Cerebellar nuclear complex (tissue), 1 donor: ENCODE measurements at places on chromosomes 5 and 9.
A peak's percentile ranks its signal among the peaks of the same experiment; 100 is the strongest.

- DNase-seq = no peak
Observed at GRCh38 chr9:116928289-116928688, 241.2 kb downstream of the TRIM32 start.

GRCh38 chr5:9930156-9930555, 300.0 kb upstream of the TAS2R1 start:
- DNase-seq = no peak

GRCh38 chr9:127755061-127756060, 20.3 kb upstream of the TOR2A start:
- no peak for DNase-seq

DNA sequence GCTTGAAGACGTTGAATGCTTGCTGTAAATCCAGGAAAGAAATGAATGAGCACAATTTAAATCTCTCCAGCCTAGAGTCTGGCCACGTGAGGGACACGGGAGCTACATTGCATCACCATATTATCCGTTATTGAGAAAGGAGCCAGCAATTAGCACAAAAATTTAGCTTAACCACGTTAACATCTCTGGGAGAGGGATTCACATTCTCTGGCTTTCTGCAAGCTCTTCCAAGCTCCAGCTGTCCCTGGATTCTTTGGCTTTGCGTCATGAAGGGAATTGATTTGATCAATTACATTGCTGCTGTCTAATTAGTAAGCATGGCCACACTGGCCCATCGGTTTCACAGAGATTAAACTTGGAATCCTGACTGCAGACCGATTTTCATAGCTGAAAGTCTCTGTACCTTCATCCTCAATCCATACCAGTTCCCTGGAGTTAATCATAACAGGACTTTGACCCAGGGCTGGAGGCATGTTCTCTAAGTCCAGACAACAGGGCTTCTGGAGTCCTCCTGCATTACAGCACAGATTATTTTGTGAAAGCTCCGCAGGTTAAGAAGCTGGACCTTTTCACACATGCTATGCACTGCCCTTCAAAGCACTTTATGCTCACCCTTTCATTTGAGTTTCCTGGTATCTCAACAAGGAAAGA, 31.6 kb downstream of the ADRA1B start:
- no peak for DNase-seq

DNA sequence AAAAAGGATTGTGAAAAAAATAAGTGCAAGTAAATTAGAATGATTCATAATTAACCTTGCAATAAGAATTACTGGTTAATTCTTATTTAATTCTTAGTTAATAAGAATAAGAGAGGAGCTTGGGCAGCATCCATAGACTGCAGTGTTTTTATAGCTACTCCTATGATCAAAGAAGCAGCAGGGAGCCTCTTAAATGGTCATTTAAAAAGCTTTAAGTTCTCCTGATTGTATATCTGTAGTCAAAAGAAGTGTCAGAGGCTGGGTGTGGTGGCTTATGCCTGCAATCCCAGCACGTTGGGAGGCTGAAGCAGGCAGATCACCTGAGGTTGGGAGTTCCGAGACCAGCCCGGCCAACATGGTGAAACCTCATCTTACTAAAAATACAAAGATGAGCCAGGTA, 14.4 kb downstream of the ACER2 start:
- no peak for DNase-seq

DNA sequence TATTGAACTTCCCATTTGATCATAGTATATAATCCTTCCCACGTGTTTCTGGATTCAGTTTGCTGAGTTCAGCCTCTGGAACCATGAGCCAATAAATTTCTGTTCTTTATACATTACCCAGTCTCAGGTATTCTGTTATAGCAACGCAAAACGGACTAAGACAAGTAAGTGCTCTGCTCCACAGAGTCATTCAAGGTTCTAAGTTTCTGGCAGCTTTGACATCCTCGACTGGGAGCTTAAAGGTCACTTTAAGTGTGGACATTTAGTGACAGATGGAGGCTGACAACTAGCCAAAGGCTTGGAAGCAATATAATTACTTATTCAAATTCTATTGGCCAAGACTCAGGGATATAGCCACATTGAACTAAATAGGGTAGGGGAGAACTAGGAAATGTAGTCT, 177.7 kb upstream of the RASEF start:
- DNase-seq = no peak

- DNase-seq = no peak
Observed at GRCh38 chr9:14783358-14783757, 60.8 kb upstream of the CER1 start.

DNA sequence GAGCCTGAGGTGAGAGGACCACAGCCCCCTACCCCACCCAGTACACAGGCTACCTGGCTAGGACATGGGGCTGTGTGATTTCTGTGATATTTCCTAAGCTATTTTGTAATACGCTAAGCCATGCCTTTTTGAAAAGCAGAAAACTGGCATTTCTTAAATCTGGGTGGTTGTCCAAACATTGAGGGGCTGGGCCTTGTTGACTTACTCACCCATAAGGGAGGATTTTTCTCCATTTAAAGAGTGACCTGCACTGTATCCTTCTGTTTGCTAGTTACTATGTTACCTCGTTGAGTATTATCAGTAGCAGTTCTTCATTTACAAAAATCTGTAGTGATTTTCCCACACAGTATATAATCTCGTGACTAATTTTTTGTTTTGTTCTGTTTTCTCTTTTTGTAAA, 117.5 kb upstream of the OTULINL start:
- no peak for DNase-seq

DNA sequence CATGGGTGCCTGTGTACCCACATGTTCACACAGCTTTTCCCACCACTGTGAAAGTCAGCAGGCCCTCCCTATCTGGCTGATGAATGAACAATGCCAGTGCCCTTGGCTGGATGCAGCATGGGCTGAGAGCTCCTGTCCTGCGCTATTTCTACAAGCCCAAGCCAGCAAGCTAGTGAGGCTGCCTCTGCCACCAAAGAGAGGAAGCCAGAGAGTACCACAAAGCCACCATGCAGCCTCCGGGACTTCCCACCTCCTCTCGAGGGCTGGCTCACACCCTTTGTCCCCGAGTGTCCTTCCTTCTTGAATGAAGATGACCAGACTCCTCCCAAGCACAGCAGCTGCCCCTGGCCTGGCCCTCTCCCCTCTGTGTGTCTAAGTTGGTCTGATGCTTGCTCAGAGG, 76.5 kb downstream of the SH3PXD2B start:
- DNase-seq = no peak

GRCh38 chr9:120841930-120842684, 615 bp downstream of the PSMD5 start:
- DNase-seq = peak; percentile 16

DNA sequence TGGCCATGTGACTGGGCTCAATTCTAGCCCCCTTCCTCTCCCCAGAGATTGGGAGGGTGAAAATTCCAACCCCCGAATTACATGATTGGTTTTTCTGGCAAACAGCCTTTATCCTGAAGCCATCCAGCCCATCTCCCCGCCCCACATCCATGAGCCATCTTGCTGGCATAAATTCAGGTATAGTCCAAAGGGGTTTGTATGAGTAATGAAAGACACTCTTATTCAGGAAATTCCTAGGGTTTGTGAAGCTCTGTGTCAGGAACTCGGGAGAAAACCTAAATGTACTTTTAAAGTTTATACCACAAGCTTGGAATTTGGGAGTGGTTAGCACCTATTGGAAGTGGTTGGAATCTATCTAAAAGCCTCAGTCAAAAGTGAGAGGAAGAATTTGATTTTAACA, 80.6 kb upstream of the SIMC1 start:
- DNase-seq = no peak

DNA sequence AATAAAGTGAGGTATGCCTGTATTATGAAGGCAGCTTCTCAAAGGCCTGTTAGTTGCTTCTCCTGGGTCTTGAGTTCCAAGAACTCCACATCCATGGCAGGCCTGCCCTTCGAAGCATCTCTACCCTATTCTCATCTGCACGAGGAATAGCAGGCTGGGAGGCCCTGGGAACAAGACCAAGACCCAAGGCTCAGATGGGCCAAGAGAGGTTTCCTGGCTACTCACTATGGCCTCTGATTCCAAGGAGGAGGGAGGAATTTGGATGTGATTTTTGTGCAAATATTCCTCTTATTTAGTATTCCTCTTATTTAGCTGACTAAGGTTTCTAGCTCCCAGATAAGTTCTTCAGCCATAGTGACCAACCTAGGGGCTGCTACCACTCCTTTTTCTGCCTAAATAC, 151.3 kb downstream of the SAXO1 start:
- no peak for DNase-seq

GRCh38 chr5:105931881-105932421, 1738.8 kb downstream of the EFNA5 start:
- DNase-seq = no peak

GRCh38 chr9:115976781-115977180, 176.8 kb upstream of the PAPPA start:
- no peak for DNase-seq

DNA sequence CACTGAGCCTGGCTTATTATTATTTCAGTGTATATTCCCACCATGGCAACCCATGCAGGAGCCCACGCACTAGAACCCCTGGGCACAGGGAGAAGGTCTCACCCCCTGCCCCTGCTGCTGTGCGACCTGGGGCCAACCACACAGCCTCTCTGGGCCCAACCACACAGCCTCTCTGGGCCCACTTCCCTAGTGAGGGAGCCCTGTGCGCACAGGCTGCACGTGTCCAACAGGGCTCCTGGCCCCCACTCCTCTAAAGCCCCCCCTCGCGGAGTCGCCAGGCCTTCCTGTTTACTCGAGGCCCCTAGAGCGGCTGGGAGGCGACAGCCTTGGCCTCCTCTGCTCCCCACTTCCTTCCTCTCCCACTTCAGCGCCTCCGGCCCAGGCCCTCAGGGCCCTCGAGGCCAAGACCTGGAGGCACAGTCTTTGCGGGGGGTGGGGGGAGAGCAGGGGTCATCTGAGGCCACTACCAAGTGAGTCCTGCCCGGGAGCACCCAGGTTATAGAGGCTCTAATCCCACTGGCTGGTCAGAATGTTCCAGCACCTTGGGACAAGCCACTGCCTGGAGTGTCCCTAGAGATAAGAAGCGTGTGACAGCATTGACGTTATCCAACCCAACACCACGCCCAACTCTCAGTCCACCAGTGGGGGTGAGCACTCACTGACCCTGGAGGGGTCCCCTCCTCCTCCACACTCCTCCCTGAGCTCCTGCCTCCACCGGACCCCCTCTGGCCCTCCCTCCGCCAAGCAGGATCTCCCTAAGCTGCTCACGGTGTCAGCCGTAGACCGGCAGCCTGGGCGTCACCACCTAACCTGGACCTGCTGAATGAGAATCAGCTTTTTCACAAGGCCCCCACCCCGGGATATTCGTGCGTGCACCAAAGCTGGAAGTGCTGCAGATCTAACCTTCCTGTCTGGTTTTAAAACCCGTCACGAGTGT, 7.9 kb upstream of the ENG start:
- no peak for DNase-seq

- no peak for DNase-seq
Observed at GRCh38 chr5:150836703-150837102, 9.6 kb upstream of the IRGM start.

DNA sequence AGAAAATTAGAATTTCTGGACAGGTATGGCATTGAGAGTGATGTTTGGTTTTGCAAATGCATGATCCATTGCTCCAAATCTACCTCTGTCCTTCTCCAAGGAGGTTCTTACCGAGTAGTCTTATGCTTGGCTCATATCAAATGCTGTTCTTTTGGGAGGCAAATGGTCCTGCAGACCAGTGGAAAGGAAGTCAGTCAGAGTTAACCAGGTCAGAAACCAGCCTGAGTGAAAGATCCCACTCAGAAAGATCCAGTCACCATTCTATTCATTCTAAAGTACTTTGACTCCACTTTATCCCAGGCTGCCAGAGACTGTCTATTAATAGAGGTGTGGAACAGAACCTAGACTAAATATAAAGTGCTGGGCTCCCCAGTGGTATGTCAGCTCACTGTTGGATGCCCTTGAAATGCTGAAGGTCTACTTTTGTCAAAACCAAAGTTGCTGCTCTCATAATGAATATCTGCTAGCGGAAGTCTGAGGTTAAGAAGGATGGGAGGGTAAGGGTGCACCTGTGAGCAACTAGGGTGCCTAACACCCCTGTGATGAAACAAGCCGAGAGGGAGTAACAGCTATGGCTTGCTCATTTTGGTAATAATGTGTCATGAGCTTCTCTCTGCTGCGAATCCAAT, 302.2 kb downstream of the ZNF608 start:
- DNase-seq = no peak

GRCh38 chr5:148906968-148907367, 80.6 kb downstream of the ADRB2 start:
- no peak for DNase-seq

DNA sequence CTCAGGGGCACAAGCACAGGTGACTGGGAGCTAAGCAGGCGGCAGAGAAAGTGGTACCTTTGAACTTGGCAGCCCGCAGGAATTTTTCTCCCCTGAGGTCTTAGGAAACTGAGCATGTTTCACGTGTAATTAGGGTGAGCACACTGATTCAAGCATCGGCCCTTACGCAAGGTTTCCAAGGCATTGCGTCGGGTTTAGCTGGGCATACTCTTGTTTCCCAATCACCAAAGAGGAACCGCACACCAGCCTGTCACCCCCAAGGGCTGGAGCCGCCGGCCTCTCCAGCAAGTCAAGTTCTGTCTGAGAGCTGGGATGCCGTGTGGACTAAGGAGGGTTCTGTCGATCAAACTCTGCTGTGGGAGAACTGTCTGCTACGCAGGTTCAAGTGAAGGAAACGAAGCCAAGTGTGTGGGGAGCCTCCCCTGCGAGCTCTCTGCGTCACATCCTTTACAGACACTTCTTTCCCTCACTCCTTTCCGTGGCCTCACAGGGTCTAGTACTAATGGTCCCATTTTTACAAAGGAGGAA, 53.0 kb downstream of the ERGIC1 start:
- DNase-seq = no peak

GRCh38 chr9:128913995-128914772, 6.6 kb upstream of the PHYHD1 start:
- DNase-seq = no peak

- no peak for DNase-seq
Observed at GRCh38 chr5:78236046-78236445, 58.5 kb downstream of the AP3B1 start.

DNA sequence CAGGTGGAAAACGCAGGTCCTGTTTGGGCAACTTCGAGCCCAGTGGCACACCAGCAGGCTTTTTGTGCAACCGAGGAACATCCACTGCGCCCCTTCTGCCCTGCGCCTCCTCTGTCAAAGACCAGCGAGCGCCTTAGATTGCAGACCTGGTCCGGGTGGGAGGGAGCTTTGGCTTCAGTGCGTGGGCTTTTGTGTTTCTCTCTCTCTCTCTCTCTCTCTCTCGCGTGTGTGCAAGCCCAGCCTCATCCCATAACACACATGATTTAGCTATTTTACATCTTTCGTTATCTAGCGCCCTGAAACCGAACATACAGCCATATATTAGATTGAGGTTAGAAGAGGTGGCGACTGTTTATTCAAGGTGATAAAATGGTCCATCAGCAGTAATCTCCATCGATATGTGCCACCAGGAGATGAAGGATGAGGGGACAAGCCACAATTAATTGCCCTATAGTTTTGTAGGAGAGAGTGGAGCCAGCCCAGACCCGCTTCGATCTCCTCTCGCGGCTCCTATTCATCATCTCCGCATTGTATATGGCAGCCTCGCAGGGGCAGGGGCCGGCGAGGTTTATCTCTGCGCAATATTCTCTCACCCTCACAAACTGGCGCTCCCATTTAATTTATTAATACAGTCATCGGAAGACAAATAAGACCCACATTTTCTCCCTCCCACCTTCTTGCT, 5.3 kb downstream of the PRDM6 start:
- DNase-seq = no peak

GRCh38 chr5:125152461-125153189, 406.2 kb upstream of the ZNF608 start:
- no peak for DNase-seq
